ENCODE measurements at places on chromosomes 5 and 9.
A peak's percentile ranks its signal among the peaks of the same experiment; 100 is the strongest.

- no peak for DNase-seq
Measured at GRCh38 chr9:121598965-121599871, 52.2 kb upstream of the DAB2IP start.

- DNase-seq, result no peak
Measured at GRCh38 chr5:139655727-139656271, 7.7 kb downstream of the CXXC5 start.

GRCh38 chr5:172683264-172683644 lies 42.2 kb downstream of the NEURL1B start:
- DNase-seq, result no peak

DNA sequence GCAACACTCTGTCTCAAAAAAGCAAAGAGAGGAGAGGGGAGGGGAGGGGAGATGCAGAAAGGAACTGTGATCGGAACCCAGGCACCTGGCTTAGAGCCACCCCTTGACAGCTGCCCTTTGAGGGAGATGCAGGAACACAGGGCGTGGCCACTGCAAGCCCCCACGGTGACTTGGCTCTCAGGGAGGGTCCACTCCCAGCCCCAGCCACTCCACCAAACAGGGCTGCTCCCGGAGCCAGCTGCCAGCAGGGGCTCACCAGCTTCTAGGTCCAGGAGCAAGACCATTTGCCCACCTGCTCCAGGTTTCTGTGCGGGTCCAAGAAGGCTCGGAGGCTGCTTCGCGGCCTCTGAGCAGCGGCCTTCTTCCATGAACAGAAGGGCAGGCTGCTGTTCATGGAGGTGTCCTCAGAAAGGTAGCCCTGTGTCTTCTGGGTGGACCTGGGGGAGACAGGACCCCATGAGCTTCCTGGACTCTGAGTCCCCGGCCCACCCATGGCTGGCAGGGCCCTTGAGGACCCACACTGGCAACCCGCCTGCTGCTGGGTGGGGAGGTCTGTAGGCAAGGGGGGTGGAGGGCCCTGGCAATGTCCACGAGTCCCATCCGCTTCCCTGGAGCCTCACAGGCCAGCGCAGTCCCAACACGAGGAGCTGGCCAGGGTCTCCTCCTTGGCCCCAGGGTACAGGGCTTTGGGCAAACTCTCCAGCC lies 7.9 kb downstream of the C9orf50 start:
- DNase-seq, result peak; percentile 46

DNA sequence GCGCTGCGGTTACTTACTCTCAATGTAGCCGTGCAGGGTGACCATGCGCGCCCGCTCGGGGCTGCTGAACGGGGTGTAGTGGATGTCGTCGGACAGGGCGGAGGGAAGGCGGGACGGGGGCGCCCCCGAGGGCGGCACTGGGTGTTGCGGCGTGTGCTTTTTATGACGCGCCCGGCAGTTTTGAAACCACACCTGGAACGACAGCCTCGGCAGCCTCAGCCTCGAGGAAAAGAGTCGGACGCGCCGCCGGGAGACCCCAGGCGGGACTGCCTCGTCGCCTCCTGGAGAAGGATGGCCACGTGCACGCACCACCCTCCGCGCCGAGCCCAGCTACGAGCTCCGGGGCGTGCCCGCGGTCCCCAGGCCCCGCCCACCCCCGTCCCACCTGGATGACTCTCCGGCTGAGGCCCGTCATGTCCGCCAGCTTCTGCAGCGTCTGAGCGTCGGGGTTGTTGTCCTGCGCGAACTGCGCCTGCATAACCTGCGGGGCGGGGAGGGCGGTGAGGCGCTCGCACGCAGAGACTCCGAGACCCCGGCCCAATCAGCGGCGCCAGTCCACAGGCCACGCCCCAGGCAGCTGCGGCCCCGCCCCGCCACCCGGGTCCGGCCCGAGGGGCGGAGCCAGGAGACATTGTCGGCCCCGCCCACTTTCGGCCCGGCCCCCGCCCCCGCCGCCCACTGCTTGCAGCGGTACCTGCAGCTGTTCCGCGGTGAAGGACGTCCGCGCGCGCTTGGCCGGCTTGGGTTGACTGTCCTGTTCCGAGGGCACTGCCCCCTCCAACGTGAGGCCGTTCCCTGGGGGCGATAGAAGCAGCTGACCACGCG lies 15.0 kb downstream of the LHX6 start:
- DNase-seq, result peak; percentile 74
